ENCODE measurements at places on chromosomes 5 and 9.

GRCh38 chr5:88172847-88173758 lies 95.5 kb downstream of the TMEM161B start:
- DNase-seq, result peak; percentile 10

- DNase-seq, result peak; percentile 15
These were observed 143.0 kb upstream of the ZNF608 start for GRCh38 chr5:124889486-124889825.

DNA sequence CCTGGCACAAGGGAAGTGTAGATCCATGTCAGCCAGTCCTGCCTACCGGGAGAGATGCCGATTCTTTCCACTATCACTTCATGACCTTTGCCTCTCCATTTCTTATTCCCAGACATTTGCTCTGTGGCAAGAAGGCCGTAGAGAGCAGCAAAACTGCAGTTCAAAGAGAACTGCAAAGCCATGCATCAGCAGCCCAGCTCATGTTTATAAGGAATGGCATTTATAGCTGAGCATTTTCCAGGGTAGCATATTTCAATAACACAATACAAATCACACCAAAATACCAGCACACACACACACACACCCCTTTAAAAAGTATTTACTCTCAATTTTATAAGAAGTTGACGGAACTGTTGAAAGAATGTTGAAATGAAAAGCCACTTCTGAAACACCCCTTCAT lies 126.7 kb upstream of the EGFLAM start:
- no peak for DNase-seq

GRCh38 chr5:61290791-61291210 lies 41.3 kb upstream of the ZSWIM6 start:
- DNase-seq, result peak; percentile 62

GRCh38 chr5:7978991-7979390 lies 110.0 kb downstream of the MTRR start:
- no peak for DNase-seq

DNA sequence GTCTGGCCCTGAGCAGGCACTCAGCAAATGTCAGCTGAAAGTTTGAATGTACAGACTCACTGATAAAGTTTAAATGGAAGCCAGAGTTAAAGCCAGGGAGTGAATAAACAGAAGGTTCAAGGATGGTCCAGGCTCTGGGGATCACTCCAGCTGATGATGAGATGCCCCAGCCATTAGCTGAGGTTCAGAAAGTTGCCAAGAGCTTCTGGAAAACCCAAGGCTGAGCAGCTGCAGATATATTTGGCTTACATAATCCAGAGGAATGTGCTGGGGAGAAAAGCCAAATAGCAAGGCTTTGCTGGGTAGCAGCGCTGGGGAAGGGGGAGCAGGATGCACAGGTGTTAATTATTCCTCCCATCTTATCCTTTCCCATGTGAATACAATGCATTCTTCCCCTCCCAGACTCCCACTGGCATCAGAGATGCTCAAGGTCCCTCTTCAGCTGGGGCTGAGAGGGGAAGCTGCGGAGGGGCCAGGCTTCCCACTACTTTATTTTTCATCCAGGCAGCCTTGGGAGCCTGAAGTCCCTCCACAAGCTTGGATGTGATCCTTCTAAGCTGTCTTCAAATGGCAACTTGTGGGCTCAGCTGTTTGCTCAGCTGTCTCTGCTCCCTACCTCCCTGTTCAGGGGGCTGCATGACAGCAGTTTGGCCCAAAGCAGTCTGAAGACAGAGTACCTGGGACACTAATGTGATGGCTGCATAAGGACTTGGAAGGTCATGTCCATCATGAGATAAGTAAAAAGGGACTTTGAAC lies 341.2 kb downstream of the TRIM32 start:
- DNase-seq, result no peak
